Esophagus squamous epithelium (tissue), 5 donors: ENCODE measurements at places on chromosomes 1 and 21.

DNA sequence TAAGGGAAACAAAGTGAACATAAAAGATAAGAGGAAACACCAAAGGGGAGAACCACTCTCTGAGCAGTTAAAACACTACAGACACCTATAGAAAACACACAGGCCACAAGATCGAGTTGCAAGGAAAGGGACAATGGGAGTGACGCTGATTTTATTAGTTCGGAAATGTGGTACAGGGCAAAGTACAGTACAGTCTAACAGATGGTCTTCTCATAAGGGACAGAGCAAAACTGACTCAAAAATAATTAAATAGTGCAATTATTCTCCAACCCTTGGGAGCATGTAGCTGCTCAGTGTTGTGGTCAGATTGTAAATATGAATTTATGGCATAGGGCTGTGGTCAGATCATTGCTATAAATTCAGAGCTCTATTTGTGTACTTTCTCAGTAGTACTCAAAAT is 352.0 kb downstream of the USH2A start:
- DNase-seq = no peak

DNA sequence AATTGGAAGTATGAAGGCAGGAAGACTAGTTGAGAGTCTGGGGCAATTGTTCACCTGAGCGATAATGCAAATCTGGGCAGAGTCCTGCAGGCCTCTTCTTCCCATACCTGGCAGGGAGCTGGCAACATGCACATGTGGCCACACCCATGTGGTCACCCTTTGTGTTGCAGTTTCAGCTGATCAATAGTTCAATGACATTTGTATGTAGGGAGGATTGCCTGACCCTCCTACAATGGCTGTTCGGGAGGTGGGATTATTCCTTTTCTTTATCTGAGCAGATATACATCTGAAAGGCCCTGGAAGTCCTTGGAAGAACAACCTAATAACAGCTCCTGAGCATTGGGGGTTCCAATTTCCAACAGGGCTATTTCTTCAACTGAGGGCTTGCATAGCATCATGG is 15.2 kb upstream of the TRIM45 start:
- no peak for DNase-seq

- no peak for DNase-seq
Observed at GRCh38 chr21:35423709-35424108, 374.6 kb upstream of the RUNX1 start.

GRCh38 chr1:218345673-218346390 is 696 bp downstream of the TGFB2 start:
- no peak for DNase-seq

- DNase-seq = no peak
Observed at GRCh38 chr21:38520511-38520910, 22.2 kb upstream of the ERG start.

DNA sequence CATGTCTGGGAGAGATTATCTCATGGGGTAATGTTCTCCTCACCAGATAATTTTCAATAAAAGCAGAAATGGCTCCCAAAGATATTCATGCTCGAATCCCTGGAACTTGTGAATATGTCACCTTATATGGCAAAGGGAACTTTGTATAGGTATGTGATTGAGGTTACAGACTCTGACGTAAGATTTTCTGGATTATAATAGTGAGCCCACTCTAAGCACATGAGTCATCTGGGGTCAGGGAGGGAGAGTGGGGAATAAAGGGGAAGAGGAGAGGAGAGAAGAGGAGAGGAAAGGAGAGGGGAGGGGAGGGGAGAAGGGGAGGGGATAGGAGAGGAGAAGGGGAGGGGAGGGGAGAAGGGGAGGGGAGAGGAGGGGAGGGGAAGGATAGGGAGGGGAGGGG is 1193.9 kb downstream of the PLA2G4A start:
- DNase-seq = no peak

DNA sequence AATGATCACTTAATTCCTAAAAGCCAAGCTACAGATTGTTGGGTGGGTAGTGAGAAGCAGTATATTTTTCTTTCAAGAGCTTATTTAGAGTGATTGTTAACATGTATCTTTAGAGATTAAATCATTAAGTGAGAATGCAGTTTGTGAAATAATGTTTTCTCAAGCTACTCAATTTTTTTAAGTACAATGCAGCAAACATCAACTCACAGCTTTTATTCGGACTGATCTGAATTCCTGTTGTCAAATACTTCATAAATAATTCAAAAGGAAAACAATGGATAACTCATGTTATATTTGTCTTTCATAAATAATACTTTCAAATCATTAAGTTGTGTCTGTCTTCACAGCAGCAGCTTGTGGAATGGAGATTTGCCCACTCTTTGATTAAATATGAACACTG is 271.1 kb upstream of the DEPDC1 start:
- DNase-seq = no peak

DNA sequence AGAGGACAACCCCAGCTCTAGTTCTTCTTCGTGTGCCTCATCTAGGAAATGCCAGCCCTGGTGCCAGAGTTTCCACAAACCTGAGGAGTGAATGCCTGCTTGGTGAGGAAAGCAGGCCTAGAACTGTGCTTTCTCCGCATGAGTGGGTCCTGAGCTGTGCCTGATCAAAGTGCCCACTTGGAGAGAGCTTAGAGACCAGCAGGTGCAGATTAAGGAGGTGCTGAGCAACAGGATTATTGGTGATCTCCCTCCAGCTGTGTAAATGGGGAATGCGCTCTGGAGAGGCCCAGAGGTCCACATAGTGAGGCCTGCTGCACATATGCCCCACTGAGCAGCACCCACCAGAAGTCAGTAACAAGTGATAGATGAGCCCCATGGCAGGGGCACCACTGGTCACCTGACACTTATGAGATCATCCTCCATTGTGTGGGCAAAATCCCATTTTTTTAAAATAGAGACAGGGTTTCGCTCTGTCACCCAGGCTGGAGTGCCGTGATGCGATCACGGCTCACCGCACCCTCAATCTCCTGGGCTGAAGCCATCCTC is 127.2 kb upstream of the ZC3H12A start:
- DNase-seq = no peak

- DNase-seq = peak; percentile 81
Observed at GRCh38 chr1:12161662-12162458, 4.9 kb upstream of the TNFRSF1B start.

DNA sequence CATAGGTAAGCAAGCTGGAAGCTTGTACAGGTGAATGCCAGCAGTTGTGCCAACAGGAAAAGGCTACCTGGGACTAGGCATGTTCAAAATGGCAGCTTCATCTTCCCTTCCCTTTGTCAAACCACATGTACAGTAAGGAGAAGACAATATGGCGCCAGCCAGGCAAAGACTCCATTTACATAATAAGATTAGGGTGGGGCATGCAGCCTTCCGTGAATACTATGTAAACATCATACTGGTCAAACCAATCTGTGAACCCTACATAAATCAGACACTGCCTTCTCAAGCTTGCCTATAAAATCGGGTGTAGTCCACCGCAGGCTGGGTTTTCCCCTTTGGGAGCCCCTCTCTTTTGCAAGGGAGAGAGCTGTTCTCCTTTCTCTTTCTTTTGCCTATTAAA is 24.6 kb downstream of the ATF3 start:
- DNase-seq = no peak
